ENCODE measurements at places on chromosomes 5 and 9. TPM values are rescaled to one million over a fixed set of nuclear protein-coding genes. Genes with fewer than 3 reads are reported as not detected.

The PDE6A gene
- total RNA-seq, result not detected

The ELAVL2 gene
- 0.05 TPM for total RNA-seq

The CCL27 gene
- 0.33 TPM for total RNA-seq

The PTPN3 gene
- 2.1 TPM for total RNA-seq

The PCDHA1 gene
- not detected for total RNA-seq

The NPM1 gene
- 508 TPM for total RNA-seq

- DNase-seq, result no peak
These were observed 126.1 kb upstream of the EFNA5 start for GRCh38 chr5:107796797-107797196.

DNA sequence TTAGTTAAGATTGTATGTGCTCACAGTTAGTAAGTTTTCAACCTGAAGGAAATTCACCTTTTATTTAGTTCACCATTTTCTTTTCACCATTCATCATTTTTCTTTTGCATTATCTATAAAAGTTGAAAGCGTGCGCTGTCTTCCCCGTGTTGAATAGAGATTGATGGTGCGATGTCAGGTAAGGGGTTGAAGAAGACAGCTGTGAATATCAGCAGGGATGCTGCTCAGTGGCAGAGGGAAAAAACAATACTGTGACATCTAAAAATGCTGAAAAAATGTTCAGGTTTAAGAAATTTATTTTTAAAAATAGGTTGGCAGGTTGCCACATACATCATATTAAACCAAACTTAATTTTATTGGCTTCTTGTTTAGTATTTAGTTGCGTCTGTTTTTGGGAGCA is 815.0 kb downstream of the DTWD2 start:
- no peak for DNase-seq

GRCh38 chr5:11334404-11334803 is 569.8 kb downstream of the CTNND2 start:
- DNase-seq, result no peak

GRCh38 chr5:176750144-176750543 is 60.2 kb upstream of the UNC5A start:
- no peak for DNase-seq

DNA sequence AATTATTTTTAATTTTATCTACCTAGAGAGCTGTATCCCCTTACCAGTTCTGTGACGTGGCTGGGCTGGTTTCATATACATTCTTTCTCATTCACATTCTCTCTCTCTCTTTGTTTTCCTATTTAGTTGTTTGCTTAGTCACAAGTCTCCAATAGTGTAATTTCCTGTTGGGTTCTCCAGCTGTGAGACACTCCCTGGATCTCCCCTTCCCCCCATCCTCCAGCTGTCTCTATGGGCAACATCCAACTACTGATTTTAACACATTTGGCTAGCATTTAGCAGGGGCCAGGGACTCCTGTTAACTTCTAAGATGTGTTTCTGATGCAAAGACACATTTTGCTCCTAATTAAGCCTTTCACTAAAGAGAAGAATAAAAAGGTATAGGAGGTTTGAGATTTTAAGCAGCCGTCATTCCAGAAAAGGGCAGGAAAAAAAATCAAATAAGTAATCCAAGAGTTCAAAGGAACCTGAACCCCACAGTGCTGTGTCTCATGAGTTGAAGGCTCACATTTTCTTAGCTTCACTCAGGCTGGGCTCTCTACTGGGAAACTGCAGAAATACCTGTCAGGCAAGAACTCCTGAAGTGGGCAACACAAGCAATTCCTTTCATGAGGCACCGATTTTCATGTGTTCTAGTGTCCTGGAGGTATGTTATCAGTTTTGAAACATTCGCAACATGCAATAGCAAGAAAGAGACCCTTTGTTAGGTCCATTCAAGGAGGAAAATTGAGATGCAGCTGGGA is 198.7 kb upstream of the C9orf72 start:
- no peak for DNase-seq

DNA sequence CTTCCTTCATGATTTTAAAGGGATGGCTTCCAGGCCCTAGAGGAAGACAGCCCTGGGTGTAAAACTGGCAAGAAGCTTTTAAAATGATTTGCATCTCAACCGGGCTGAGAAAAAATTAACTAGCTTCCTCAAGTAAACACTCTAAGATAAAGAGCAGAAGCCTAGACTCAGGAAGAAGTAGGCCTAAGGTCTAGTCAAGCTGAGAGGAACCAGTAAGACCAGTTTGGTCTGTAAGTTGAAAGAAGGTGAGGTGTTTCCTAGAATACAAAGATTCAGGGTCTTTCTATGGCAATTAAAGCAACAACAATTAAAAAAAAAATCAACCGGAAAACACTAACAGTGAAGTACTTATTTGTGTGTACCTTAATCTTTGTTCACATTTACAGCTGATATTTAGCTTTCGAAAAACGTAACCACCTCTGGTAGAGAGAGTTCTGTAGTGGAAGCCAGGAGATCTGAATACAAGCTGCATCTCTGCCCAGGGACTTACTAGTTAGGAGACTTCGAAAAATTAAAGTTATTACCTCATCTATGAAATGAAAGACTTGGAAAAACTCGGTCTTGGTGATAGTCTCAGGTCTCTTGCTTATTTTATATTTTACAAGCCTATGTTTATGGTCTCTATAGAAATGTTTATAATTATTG is 75.7 kb downstream of the TUSC1 start:
- no peak for DNase-seq

- DNase-seq, result no peak
These were observed 46.4 kb upstream of the CHD1 start for GRCh38 chr5:98975223-98975622.

Measured in posterior vena cava (tissue), 2 donors.